Stimulated activated CD8-positive, alpha-beta memory T cell treated with anti-CD3 and anti-CD28 coated beads, Interleukin-4, amount 100 ng/mL, for 4 hours (primary cell): ENCODE measurements at places on chromosomes 7 and 10.

- DNase-seq, result no peak
These were observed 3.7 kb upstream of the STK32C start for GRCh38 chr10:132311338-132311939.

DNA sequence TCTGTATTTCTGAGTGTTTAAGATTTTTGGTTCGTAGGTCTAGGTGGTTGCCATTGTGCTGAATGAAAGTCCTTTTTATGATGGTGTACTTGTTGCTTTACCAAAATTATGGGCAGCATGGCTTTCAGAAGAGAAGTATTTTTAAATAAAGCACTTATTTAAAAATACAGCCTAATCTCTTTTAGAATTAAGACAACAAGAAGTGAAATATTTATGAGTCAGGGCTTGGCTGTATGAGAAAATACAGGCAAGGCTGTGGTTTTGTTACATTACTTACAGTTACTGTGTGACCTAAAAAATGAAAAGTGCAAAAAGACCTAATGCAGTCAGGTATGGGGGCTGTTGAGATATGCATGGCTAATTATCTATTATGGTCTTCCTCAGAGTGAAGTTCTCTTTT, 185.2 kb upstream of the PPP1R3A start:
- no peak for DNase-seq

GRCh38 chr10:96656198-96656577, 64.1 kb downstream of the PIK3AP1 start:
- no peak for DNase-seq

DNA sequence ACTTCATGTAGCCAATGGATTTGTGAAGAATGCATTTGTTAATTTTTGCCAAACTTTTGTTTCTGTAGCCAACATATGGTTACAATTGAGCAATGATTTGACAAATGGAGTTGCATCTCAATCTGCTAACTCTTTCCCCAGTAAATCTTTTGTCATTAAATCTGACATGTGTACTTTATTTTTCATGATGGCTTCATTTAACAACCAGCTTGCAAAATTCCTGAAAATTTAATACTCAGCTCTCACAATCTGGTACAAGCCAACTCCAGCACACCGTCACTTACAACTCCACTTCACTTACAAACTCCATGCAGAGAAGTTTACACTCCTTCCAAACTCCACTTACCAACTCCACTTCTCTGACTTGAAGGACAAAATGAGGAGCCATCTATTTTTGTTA, 26.5 kb upstream of the HIBADH start:
- DNase-seq, result no peak

- DNase-seq, result no peak
These were observed 30.5 kb downstream of the SLC13A4 start for GRCh38 chr7:135697276-135698049.

- DNase-seq, result no peak
These were observed 2.1 kb upstream of the COX19 start for GRCh38 chr7:977326-978048.
